ENCODE measurements at places on chromosomes 1 and 21.

GRCh38 chr1:192575499-192576189 lies at the start of gene RGS1:
Gene RGS1, plus strand, starts transcription at chr1:192575773. Its CDS starts 20 bp downstream, at chr1:192575793.
- no peak for DNase-seq

- no peak for DNase-seq
These were observed 4.4 kb downstream of the CCN1 start for GRCh38 chr1:85584923-85585322.

GRCh38 chr21:20968391-20968790 lies 29.8 kb upstream of the NCAM2 start:
- no peak for DNase-seq

DNA sequence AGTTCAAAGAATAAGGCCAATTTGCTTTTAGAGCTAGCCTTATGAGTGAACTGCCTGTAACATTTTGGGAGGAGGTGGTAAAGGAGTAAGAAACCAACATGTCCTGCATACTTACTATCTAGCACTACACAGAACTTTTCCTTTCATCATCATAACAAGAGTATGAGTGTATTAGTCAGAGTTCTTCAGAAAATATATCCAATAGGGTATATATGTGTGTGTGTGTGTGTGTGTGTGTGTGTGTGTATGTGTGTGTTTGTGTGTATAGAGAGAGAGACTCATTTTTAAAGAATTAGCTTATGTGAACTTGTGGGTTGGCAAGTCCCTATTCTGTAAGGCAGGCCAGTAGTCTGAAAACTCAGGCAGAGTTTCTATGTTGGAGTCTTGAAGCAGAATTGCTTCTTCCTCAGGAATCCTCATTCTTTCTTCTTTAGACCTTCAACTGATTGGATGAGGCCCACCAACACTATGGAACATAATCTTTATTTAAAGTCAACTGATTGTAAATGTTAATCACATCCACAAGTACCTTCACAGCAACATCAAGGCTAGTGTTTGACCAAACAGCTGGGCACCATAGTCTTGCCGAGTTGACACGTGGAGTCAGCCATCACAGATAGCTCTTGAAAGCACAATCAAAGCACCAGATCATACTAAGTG lies 121.9 kb downstream of the CYYR1 start:
- no peak for DNase-seq

DNA sequence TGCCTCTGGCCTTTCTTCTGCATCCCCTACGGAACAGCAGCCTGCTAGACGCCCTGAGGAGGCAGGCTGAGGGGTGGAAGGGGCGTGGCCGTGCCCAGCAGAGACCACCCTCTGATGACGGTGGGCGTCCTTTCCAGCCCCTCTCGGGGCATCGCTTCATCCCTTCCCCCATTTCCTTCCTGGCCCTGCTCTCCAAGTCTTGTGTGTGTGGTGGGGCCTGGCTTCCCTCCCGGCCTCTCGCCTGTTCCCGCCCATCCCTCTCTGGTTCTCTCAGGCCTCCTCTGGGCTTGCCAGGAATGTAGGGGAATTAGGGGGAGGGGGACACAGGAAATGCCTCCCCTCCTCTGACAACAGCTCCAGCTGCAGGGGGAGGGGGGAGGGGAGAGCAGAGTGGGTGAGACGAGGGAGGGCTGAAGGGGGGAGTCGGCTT lies 51.1 kb downstream of the SKI start:
- DNase-seq, result no peak

DNA sequence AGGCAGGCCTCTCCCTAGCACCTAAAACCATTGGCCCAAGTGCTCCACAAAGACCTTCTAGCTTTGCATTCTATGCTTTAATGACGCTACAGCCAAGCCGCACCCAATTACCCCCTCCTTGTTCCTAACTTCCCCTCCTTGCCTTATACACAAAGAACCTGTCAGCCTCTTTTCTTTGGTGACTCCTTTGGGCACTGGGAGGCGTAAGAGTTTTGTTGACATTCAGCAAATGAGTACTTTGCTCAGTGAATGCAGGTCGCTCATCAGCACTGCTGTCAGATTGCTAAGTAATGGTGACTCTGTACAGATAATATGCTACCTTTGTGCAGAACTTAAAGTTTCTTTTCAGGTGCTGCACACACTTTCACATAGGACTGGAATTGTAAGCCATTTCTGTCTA lies 187.6 kb upstream of the FAM78B start:
- DNase-seq, result no peak

DNA sequence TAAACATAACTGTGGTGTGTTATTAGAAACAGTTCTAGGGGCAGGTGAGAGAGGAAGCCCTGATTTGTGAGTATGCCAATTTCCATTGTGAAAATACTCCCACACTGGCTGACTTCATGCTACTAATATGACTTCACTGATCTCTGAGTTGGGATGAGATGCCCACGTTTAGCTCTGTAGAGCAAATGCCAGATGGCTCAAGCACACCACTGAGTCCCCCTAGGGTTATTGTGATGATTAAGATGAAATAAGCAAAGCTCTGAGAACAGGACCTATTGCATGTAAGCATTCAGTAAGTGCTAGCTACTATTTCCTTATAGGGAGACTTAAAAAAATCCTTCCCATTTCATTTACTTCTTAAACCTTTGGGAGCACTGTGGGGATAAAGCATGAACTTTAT lies 117.6 kb downstream of the CENPF start:
- DNase-seq, result no peak

- DNase-seq, result no peak
These were observed 65.9 kb downstream of the GRIK1 start for GRCh38 chr21:29873908-29874307.

DNA sequence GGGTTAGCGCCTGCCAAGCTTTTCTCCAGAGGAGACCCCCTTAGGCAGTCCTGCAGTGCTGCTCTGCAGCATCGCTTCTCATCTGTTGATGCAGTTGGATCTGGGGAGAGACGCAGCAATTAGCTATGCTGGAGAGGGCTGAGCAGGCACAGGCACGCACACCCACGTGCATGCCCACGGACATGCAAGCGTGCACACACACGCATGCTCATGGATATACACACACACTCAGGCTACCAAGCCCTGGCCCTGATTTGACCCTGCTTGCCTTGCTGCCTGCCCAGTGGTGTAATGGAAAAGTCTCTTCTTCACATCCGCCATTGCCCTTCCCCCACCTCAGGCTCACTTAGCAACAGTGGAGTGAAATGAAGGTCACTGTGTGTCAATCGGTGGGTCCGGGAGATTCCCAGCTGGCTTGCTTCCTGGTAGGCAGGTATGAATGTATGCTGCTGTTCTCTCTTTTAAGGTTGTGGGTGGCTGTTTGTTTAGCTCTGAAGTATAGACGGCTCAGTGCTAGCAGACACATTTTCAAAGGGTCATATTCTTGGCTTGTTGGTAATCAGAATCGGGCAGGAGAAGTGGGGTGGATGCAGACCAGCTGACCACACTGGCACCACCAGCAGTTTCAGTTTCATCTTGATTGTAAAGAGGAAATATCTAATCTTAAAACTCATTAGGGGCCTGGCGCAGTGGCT lies 9.5 kb downstream of the ATP1B1 start:
- DNase-seq, result peak; percentile 10

- DNase-seq, result no peak
These were observed 4.4 kb upstream of the MATN1 start for GRCh38 chr1:30727824-30728223.

- no peak for DNase-seq
These were observed 135.7 kb upstream of the ZNF648 start for GRCh38 chr1:182196897-182197870.

GRCh38 chr1:8351693-8352470 lies 34.0 kb downstream of the SLC45A1 start:
- DNase-seq, result no peak

DNA sequence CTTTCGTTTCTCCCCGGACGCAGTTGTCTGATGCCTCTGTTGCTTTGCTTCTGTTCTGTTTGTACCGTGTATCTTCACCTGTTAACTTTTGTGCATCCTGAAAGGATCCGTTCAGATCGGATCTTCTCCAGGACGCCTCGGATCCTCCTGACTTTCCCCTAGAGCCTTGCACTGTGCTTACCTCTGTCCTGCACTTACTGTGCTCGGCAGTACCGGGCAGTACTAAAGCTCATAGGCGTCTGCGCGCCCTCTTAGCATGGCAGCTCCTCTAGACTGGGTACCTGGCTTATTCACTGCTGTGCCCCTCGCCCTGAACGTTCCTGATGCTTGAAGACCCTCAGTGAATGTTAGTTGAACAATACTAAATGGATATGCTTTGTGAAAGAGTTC lies 934 bp downstream of the SCP2 start:
- DNase-seq, result no peak

GRCh38 chr1:29971703-29972102 lies 735.4 kb downstream of the PTPRU start:
- no peak for DNase-seq

DNA sequence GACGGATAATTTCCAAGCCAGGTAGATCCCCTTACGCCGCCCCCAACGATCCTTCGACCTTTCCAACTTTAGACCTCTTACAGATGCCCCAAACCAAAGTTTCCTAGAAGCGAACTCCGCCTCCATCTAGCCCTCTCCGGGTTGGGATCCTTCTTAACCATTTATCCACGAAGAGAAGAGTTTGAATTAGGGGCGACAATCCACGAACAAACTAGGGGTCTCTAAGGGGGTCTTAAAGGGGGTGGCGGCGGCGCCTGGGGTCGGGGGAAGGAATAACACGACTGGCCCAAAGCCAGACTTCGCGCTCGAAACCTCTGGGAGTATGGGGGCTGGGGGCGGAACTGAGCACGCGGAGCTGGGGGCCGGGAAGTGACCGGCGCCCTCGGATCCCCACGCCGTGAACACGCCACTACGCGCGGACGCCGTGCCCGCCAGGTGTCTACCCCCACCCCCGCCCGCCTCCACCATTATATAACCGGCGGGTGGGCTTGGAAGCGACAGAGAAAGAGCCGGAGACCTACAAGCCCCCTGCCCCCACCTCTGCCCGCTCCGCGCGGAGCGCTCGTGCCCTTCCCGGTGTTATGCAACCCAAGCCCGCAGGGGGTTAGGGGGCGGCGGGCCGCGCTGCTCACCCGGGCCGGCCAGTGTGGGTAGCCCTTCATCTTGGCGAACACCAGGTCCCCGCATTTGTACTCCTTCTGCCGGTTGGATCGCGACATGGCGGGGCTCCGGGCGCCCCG lies 594 bp downstream of the HDGF start:
- no peak for DNase-seq

DNA sequence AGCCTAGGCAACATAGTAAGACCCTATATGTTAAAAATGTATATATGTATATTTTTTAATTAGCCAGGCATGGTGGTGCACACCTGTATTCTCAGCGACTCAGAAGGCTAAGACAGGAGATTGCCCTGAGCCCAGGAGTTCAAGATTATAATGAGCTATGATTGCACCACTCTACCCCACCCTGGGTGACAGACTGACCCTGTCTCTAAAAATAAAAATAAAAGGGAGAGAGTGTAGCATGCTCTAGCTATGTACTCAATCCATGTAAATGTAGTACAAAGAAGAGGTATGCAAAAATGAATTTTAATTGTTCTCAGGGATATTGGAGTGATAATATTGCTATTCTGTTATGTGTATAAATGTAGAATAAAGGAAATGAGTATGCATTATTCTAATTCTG lies 52.9 kb upstream of the DARS2 start:
- DNase-seq, result no peak

- DNase-seq, result no peak
These were observed 107.2 kb downstream of the LHX9 start for GRCh38 chr1:198024336-198024735.

DNA sequence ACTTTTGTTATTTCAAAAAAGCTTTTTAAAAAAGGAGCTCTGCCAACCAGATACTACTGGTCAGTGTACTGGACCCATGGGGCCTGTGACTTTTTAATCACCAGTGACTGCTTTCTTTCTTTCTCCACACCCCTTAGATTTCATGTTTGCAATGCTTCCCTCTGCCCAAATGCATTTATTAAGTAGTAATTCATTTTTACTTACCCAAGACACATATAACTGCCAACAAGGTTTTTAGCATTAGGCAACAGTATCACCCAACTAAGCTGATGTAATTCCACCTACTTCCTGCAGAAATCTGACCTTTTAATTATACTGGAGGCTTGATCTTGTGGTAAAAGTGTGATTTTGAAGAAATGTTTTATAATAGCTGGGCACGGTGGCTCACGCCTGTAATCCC lies 12.5 kb downstream of the MECR start:
- no peak for DNase-seq

DNA sequence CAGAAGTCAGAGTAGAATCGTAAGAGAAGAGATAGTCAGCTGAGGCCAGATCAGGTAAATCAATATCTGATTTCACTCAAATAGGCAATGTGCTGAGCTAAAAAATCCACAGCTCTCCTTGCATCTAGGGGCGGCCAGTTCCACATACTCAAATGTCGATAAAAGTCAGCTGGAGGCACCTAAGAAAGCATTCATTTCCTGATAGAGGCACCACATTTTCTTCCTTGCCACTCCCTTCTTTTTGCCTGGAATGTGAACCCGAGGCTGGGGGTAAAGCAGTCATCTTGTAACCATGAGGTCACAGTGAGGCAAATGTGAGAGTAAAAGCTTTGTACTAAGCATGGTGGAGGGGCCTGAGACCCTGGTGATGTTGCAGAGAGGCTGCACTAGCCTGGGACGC lies 24.2 kb upstream of the CTPS1 start:
- DNase-seq, result no peak

- no peak for DNase-seq
These were observed 48.3 kb upstream of the FCRL4 start for GRCh38 chr1:157646144-157646543.

GRCh38 chr1:157952601-157953000 lies 40.8 kb upstream of the KIRREL1 start:
- DNase-seq, result no peak

GRCh38 chr1:1781526-1781903 lies 3.2 kb upstream of the NADK start:
- no peak for DNase-seq

- no peak for DNase-seq
These were observed 92.5 kb upstream of the VAMP3 start for GRCh38 chr1:7678491-7679158.
